RCC 7860 (cell line): ENCODE measurements at places on chromosomes 16 and 17.

DNA sequence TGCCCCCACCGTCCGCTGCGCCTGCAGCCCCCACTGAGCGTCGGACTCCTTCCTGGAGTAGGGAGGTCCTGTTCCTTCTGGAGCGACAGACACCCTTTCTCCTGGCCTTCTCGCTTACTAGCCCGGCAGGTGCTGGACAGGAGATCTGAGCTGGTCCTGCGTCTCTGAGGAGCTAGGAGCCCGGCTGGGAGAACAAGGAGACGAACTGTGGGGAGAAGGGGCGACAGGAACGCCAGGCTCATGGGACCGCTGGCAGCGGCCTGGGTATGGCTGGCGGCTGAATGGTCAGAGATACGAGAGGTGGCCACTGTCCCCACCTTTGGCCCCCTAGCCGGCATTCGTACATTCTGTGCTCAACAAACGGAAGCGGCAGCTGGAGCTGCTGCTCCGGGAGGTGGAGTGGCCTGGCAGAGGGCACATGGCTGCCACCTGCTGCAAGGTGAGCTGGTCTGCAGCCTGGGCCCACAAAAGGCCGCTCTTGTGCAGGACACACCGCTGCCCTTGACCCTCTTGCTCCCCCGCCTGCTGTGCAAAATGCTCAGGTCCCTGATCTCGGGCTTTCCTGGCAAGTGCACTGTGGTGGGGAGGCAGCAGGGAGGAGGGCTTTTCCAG, 2066.7 kb downstream of the TP53TG3F start:
- no peak for DNase-seq

GRCh38 chr17:61221597-61222471, 177.8 kb upstream of the TBX2 start:
- no peak for DNase-seq

DNA sequence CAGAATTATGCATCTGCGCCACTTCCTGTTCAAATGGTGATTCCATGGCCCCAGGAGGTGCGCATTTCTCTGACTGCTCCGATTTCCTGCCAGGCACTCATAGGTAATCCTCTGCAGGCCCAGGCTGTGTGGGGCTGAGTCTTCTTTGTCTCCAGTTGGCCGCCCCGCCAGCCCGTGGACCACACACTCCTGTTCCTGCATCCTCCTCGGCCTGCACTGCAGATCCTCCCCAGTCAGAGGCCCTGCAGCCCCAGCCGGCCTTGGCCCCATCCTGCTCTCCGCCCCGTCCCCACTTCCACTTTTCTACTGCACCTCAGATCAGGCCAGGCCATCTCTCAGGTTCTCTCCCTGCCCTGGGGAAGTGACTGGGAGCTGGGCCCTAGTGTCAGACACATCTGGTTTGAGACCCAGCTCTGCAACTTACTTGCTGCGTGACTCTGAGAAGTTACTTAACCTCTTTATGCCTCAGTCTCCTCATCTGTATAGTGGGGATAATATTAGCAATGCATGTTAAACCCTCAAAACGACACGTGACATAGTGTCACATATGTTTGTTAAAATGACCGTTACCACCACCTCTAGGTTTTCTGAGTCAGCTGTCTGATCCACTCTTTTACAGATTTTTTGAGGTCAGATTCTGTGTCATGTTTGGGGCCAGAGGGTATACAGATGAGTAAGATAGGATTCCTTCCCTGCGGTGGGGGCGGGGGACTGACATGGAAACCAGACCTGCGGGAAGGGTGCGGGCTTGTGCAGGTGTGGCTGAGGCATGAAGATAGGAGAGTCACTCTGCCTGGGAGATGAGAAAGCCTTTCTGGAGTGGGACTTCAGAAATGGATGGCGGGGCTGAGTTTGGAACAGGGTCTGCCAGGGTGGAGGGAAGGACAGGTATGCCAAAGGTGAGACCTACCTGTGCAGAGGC, 12.8 kb downstream of the RAB11FIP4 start:
- DNase-seq = peak; percentile 25

DNA sequence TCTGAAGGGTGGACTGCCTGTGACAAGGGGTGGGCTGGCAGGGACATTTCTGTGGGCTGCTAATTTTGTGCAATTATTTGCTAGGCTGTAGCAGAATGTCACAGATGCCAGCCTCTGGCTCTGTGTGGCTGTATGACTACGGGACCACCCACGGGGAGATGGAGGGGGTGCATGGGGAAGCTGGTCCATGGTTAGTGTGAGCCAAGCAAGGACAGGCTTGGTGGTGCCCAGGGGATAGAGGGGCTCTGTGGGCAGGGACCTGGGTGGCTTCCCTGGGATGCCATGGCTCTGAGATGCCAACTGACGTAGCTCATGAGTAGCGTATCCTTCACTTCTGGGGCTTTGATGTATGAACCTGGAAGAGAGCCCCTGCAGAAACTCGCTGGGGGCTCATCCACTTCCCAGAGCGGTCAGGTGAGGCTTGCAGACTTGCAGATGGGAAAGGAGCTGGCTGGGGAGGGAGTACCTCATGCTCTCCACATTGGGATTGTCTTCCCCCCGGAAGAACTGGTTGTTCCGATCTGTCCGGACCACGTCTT, 87.2 kb downstream of the TBC1D16 start:
- no peak for DNase-seq

- DNase-seq = no peak
Observed at GRCh38 chr17:511001-511698, 158.5 kb upstream of the RPH3AL start.

DNA sequence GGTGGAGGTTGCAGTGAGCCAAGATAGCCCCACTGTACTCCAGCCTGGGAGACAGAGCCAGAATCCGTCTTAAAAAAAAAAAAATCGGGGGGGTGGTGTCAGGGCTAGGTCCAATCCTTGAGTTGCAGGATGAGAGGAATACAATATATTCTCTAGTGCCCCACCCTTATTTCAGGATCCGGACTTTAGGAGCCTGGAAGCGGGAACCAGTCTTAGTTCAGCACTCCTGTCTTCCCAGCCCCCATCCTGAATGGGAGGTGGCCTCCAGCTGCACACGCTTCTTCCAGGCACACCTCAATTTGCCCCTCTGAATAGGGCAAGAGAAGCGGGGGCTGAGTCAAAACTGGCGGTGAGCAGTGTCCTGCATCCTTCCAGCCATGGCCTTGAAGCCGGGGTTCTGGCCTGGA, 1.6 kb downstream of the FHOD1 start:
- no peak for DNase-seq

DNA sequence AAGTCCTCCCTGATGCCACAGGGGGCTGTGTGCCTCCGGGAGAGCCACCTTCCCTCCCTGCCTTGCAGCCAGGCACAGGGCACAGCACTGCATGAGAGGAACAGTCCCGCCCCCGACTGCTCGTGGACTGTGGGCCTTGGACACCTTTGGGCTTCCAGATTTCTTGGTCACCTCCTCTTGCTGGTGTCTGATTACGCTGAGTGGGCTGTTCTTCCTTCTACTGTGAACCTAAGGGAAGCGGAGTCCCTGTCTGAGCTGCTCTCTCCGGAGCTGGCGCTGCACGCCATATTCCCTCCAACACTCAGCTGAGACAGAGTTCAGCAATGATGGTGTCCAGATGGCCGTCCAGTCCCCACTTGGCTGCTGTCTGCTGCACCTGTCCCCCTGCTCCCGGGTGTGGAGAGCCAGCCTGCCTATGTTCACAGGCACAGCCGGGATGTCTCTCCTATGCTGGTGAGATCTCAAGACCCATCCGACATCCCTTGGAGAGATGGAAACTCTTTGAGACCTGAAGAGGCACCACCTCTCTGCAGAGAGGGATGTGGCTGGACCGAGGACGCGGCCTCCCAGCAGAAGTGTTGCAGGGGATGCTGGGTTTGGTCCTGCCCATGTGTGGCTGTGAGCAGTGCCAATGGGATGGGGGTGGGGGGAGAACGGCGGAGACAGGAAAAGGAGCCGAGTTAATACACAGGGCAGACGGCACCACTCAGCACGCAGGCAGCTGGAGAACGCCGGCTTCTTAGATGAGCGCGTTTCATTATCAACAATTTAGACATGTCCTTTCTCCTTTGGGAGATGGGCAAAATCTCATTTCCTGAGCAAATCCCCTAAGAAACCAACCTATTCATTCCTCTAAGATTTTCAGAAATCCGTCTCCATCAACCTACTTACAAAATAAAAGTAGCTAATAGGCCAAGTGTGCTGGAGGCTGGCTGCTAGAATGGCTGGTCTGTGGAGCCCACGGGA, 171.9 kb downstream of the ENGASE start:
- no peak for DNase-seq

DNA sequence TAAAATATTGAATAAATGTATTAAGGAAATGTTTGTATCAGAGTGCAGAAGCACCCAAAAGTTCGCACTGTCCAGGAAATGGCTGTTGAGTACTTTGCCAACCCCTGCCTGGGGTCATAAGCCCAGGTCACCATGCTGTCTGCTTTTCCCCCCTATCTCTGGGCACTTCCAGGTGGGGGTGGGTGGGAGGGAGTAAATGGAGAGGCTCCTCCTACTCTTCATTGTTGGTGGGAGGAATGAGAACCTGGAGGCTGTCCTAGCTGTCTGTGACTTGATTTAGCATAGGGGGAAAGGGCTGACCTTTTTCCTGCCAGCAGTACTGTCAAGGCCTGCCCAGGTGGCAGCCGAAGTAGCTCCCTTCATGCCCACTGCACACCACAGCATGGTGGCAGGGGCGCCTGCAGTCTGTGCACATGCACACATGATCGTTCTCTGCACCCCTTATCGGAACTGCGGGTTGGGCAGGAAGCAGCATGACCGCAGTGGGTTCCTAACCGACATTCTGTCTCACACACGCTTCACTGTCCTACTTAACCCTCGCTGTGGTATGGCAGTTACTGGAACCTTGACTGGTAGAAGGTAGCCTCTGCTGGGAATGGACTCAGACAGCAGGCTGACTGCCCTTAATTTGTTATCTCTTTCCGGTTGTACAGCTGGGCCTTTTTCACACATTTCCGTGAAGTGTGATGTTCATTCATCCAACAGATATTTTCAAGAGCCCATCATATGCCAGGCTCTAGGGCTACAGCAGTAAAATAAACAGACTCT, 41.5 kb downstream of the LDHD start:
- DNase-seq = no peak
